ENCODE measurements at places on chromosomes 4 and X.

GRCh38 chr4:144501231-144501780 is 144.7 kb upstream of the HHIP start:
- DNase-seq, result no peak

- DNase-seq, result no peak
Measured at GRCh38 chr4:2259541-2260343, 2.2 kb downstream of the MXD4 start.

DNA sequence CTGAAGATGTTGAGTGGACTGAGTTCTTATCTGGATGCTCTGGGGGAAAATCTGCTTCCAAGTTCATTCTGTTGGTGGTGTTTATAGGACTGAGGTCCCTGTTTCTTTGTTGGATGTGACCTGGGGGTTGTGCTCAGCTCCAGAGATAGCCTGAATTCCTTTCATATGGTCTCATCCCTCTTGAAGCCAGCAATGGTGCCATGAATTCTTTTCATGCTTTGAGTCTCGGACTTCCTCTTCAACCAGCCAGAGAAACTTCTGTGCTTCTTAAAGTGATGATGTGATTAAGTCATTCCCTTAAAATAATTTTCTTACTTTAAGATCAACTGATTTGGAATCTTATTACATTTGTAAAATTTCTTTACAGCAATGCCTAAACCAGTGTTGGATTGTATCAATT is 233.8 kb upstream of the UGT8 start:
- no peak for DNase-seq

DNA sequence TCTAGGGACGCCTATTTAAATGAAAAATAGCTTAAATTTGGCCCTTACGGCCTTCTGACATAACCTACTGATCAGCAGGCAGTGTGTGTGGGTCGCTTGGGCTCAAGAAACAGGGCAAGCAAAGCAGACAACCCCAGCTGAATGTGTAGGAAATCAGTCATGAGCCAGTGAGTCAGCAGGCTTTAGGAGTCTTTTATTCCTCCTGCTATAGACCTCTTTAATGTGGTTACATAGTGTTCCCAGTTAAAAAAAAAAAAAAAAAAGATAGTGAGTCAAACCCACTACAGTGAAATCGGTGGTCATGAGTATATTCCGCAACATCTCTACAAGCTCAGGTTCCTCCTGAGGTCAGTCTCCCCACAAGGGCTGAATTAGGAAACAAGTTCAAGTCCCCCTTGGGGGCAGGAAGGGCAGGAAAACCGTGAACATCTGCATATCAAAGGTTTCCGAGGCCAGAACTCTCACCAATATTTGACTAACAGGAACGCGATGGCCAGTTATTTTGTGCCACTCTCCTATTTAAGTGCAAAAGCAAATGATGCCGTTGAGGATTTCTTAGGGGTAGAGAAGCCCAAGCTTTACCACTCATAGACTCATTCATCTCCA is 32.7 kb downstream of the ACSL1 start:
- DNase-seq, result peak; percentile 92

- DNase-seq, result no peak
Measured at GRCh38 chr4:184099000-184099399, 118.7 kb downstream of the ENPP6 start.

Measured in RWPE1 (cell line).